ENCODE measurements at places on chromosomes 1 and 21. TPM values are rescaled to one million over a fixed set of nuclear protein-coding genes. Genes with fewer than 3 reads are reported as not detected.

The MCOLN2 gene
- total RNA-seq = 2.5 TPM

- no peak for DNase-seq
Measured at GRCh38 chr1:206967096-206967849, 3.0 kb downstream of the FCAMR start.

The IL12RB2 gene
- 1.3 TPM for total RNA-seq

DNA sequence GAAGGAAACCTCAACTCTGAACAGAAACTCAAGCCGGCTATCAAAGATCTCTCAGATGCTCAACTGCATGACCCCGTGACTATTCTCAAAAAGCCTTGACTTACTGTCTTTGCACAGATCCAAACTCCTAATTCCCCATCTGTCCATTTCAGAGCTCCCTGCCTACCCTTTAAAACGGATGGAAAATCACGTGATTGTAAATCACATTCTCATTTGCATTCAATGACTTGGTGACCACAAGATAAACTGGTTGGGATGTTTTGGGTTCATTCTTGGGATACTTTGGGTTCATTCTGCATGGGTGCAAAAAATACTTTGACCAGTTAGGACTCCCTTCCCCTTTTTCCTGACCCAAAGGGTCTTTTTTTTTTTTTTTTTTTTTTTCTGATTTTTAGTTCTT is 41.3 kb upstream of the RUNX1 start:
- DNase-seq = no peak

The DNM3 gene
- 2.5 TPM for total RNA-seq

The ATAD3A gene
- 52.6 TPM for total RNA-seq

- no peak for DNase-seq
Measured at GRCh38 chr1:231419738-231420298, 2.3 kb downstream of the EGLN1 start.

The KRTAP7-1 gene
- total RNA-seq = not detected

GRCh38 chr1:245878585-245878984 is 628.5 kb downstream of the SMYD3 start:
- no peak for DNase-seq

Measured in epithelial cell of proximal tubule (primary cell).